Stimulated activated CD4-positive, alpha-beta T cell treated with anti-CD3 and anti-CD28 coated beads, Interleukin-15, amount 100 ng/mL, for 48 hours (primary cell): ENCODE measurements at places on chromosomes 4 and X.
A peak's percentile ranks its signal among the peaks of the same experiment; 100 is the strongest.

DNA sequence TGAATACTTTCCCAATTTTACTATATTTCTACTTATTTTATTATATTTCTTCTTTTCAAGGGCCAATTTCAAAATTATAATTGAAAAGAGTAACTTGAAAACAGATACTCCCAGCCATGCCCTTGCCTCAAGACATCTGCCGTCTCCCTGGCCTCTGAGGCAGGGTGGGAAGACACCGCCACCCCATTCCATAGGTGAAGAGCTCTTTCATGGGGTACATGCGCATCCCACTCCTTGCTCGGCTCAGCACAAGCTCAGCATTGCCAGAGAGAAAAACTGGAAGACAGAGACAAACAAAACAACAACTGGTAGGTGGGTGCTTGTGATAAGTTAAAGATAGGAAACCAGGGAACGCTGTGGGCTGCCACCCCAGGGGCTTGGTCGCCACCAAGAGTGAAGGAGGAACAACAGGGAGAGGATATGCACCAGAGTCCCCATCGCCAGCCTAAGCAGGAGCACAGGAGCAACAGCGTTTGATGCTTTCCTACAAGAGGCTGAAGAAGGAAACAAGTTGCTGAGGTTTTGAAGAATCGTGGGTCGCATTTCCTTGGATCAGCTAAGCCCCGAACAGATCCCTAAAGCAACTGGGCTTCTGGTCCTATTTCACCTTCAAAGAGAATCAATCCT is 11.3 kb downstream of the TMEM154 start:
- no peak for DNase-seq

GRCh38 chrX:95754411-95754810 is 930.2 kb upstream of the DIAPH2 start:
- no peak for DNase-seq

- no peak for DNase-seq
Observed at GRCh38 chrX:105882581-105883275, 60.4 kb downstream of the NRK start.

- DNase-seq, result peak; percentile 43
Observed at GRCh38 chrX:19682712-19683331, 167.5 kb upstream of the MAP3K15 start.

GRCh38 chrX:23332101-23332887 is 2.4 kb upstream of the PTCHD1 start:
- no peak for DNase-seq

GRCh38 chr4:81427344-81427821 is 44.3 kb downstream of the RASGEF1B start:
- DNase-seq, result no peak

DNA sequence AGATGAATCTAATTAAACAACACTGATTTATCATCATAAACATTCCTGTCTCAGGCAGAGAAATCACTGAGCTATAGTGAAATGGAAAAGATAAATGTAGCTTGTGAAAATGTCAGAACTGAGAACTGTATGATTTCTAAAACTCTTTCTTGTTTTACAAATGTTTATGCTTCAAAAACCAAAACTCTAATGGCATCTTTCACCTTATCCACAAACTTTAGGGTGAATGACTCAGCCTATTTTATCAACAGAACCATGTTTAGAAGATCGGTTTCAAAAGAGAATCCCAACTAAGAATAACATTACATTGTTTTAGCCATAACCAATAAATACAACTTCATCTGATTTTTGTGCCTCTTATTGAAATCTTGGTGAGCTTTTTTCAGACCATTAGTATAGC is 21.4 kb downstream of the NKX6-1 start:
- DNase-seq, result no peak

- no peak for DNase-seq
Observed at GRCh38 chrX:40440866-40441265, 139.9 kb upstream of the ATP6AP2 start.

DNA sequence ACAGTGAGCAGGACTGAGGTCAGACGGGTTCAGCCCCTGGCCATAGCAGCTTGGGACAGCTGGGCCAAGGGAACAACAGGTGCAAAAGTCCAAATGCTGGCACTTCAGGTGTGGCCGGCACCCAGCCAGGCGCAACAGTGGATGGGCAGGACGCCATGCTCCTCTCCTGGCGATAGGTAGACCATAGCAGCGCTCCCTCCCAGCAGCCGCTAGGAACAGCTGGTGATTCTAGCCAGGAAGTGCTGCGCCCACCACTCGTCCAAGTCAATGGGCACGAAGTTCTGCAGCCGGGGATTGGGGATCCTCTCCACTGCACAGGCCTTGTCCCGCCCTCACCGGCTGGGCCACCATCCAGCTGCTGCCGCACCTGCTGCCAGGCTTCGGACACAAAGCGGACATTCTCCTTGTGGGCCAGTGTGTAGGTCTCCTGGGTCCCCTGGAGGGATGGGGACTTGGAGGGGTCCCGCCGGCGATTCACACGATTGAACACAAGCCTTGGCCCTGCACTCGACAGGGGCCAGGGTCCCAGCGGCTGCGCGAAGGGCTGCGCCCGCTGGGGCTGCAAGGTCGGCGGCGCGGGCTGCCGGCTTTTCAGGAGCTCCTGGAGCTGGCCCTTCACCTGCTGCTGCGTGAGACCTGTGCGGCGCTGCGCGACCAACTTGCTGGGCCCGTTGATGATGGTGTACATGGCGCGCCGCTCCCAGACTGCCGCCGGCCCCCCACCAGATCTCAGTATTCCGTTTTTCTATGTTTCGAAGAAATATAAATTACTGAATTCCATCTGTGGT is 227.5 kb upstream of the STK26 start:
- no peak for DNase-seq

- DNase-seq, result peak; percentile 34
Observed at GRCh38 chr4:118836301-118837120, 585 bp upstream of the SEC24D start.

GRCh38 chr4:67522851-67523671 is 22.2 kb downstream of the CENPC start:
- DNase-seq, result no peak

DNA sequence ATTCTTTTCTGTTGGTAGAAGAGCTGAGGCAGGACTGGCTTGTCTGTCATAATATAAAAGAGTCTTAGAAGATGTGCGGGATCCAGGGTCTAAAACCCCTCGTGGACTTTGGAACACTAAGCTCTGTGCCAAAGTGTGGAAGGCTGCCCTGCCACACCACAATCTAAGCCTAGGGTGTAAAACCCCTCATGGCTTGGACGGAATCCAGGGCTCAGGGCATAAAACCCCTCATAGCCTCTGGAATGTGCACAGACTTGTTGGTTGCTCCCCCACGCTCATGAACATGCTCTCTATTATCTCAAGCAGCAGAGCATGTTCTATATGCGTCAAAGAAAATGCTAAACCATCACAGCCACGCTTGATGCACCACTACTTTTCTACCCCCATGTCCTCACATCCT is 483.6 kb downstream of the GABRG1 start:
- no peak for DNase-seq

DNA sequence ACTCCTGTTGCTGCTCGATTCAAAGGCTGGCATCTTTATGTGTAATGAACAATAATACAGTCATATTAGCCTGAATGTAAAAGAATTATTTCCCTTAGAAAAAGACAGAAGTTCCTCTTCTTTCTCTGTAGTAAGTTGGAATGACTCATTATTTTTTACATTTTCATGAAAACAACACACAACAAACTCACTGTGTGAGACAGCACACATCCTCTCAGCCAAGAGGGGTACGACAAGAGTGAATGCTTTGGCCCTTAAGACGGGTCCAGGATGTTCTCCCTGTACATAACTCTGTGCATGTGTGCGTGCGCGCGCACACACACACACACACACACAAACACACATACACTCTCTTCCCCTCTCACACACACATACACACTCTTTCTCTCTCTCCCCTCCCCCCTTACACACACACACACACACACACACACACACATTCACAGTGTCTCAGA is 72.8 kb downstream of the MANBA start:
- no peak for DNase-seq

DNA sequence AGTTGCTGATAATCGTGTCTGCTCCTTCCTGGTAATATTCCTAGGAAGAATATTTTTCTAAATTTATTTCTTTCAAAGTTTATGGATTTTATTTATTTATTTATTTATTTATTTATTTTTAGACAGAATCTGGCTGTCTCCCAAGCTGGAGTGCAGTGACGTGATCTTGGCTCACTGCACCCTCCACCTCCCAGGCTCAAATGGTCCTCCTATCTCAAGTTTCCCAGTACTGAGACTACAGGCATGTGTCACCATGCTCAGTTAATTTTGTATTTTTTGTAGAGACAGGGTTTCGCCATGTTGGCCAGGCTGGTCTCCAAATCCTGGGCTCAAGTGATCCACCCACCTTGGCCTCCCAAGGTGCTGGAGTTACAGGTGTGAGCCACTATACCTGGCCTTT is 48.9 kb downstream of the PDLIM5 start:
- DNase-seq, result no peak

- DNase-seq, result no peak
Observed at GRCh38 chr4:70927502-70928137, 25.5 kb downstream of the MOB1B start.

DNA sequence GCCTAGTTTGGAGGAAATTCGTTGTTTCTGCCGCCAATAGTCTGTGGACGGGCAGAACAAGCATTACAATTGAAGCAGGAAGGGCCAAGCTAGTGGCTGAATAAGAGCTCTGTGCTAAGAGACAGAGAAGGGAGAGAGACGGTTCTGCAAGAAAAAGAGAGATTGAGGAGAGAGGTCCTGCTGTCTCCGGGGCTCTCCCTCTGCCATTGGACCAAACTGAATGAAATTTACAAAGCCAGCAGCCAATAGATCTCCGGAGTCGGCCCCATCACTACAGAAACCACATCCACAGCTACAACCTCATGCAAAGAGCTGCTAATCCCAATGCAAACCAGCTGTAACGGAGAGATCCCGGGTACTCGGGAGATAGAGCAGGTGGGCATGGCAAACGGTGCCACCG is at the start of gene NLGN4X:
TSS of gene NLGN4X (minus strand) at position 148 of the 400 bp plus-strand sequence. CDS start 77,401 bp downstream, outside the sequence.
- DNase-seq, result no peak

- no peak for DNase-seq
Observed at GRCh38 chrX:109533005-109533404, 3.6 kb upstream of the NXT2 start.

DNA sequence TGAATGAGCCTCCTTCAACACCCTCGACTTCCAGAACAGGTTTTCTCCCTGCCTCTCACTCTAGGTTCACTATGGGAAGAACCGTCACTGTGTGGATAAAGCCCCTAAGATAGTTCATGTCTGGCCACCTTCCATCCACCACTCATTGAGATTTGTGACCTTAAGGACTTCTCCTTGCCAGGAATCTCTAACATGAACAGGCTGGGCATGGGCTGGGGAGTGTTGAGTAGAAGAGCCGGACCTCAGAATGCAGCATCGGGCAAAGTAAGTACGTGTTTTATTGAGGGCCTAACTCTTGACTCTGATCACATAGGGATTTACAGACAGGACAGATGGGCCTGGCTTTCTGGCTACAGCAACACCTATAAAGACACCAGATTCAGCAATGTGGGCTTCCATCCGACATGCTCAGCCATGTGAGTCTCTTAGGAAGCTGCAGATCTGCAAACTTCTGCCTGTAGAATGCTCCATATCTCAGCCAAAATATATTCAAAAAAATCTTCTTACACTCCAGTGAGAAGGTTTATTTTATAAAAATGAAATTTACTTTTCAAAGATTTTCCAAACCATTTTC is 26.4 kb upstream of the TRIM60 start:
- no peak for DNase-seq

DNA sequence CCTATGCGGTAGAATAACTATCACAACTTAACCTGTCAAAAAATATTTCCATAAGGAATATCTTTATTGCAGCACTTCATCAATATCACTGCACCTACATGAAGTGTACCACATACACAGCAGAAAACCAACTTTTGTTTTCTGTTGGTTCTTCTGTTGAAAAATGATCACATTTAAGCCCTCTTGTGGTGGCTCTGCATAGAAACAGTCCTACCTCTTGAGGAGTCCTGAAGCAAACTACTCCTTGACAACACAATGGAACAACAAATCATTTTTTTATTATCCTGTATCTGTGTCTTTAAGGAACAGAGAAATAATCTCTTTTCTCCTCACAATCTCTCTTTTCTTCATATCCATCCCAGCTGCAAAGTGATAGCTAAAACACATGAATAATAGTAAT is 39.8 kb upstream of the ATOH1 start:
- DNase-seq, result no peak

GRCh38 chrX:37759878-37760418 is 19.9 kb upstream of the CYBB start:
- DNase-seq, result no peak

DNA sequence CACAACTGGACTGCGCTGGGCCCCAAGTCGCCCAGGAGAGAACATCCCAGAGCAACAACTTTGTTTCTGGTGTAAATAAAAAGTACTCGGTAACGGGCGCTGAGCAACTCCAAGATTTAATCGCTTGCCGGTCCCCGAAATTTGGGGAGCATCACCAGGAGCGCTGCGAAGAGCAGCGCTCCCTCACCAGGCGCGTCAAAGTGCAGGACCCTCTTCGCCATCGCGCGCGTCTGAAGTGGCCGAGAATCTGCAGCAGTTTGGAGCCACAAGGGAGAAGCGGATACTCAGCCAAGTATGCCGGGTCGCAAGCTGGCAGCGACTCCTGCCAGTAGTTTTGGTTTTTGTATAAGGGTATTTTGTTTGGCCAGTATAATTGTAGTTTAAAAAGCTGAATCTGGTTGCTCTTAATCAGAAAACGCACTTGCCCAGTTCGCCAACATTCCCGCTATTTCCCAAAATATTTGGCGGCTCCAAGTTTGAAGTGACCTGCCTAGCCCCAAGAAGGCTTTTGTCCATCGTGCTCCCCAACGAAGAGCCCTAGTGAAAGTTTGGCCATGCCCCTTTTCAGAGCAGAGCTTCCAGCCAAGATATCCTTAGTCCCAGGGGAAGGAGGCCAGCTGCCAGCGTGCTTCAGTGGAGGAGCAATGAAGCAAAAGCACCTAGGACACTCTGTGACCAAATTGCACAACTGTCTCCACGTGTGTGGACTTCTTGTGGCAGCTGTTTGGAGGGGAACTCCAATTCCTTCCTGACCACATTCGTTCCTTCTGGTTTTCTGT is 557 bp upstream of the KDR start:
- DNase-seq, result no peak

GRCh38 chrX:50003927-50004326 is 81.5 kb downstream of the CLCN5 start:
- no peak for DNase-seq

GRCh38 chr4:88285235-88285653 is 883 bp upstream of the PPM1K start:
- no peak for DNase-seq

DNA sequence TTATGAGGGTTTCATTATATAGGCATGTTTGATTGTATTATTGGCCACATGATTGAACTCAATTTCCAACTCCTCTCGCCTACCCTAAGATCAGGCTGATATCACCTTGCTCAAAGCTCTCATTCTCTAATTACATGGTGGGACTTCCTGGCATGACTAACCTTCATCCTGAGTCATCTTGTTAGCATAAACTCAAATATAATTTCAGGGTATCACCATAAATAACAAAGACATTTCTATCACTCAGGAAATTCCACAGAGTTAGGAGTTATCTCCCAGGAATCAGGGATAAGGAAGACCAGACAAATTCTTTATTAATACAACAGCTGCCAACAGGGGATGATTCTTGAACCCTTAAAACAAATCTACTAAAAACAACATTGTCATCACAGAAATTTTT is 90.7 kb downstream of the NDST3 start:
- DNase-seq, result no peak
